ENCODE measurements at places on chromosomes 3 and 15.

DNA sequence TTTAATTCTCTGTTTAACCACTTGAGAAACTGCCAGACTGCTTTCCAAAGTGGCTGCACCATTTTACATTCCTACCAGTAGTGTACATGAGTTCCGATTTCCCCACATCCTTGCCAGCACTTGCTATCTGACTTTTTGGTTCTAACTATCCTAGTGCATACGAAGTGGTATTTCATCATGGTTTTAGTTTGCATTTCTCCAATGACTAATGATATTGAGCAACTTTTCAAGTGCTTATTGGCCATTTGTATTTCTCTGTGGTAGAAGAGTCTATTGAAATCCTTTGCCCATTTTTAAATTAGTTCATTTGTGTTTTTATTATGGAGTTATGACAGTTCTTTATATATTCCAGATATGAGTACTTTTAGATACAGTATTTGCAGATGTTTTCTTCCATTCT is 247.8 kb downstream of the GABRB3 start:
- DNase-seq, result no peak

DNA sequence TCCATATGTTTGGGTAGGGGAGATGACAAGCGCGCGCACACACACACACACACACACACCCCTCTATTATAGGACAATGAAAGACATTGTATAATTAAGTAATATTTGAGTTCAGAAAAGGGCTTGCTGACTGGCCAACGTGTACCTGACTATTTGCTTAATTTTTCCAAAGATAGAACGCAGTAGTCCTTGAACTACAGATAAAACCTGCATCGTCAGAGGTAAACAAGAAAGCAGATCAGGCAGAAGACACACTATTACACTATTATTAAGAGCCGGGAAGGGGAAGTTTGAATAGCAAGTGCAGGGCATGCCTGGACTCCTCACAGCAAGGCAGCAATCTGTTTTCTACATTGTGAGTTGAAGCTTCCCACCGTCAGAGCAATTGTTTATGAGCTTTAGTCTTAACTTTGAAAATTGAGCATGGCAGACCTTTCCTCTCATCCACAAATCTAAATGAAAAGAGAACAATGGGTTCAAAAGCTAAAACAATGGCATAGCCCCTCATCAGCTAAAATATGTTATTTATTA is 427.7 kb downstream of the GABRG3 start:
- DNase-seq, result no peak

GRCh38 chr15:63172851-63173451 is 15.7 kb upstream of the RPS27L start:
- no peak for DNase-seq

DNA sequence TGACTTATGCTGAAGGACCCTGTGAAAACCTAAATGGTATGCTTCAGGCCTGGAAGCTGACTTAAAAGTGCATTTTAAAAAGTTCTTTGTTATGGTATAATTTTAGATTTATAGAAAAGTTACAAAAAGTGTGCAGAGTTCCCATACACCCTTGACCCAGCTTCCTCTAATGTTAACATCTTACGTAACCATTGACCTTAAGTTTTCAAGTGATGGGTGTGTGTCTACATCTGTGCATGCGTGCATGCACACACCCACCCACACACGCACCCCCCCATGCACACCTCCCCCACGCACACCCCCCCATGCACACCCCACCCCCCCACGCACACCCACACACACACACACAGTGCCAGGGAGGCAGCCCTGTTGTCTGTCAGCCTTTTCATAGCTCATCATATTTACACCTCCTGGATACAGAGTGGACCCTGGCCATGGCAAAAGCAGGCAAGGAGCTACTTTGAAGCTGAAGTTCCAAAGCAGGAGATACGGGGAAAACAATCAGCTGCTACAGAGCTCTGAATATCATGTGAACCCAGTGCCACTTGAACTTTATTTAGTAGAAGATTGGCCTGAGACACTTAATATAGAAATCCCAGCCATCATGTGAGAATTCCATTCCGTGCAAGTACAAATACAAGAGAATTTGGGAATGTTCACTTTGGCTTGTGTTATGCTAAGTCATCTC is 30.0 kb upstream of the TRAK1 start:
- DNase-seq, result no peak

- no peak for DNase-seq
Measured at GRCh38 chr3:153159771-153160397, 2.1 kb upstream of the RAP2B start.

All from activated CD8-positive, alpha-beta memory T cell treated with anti-CD3 and anti-CD28 coated beads for 48 hours (primary cell).